ENCODE measurements at places on chromosomes 6 and 20.

- no peak for DNase-seq
Observed at GRCh38 chr6:129029778-129030177, 146.8 kb downstream of the LAMA2 start.

DNA sequence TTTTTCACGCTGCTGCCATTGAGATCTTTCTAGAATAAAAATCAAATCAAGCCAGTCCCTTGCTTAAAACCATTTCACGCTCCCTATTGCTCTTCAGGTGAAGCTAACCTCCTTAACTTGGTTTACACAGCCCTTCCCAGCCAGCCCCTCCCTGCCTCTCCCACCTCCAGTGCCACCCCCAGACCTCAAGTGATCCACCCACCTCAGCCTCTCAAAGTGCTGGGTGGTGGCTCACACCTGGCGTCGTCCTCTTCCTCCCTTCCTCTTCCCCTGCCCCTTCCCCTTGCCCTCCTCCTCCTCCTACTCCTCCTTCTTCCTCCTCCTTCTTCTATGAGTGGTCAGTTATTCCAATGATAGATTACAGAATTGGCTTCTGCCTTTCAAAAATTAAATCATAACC, 42.9 kb downstream of the FAM209B start:
- DNase-seq, result no peak

GRCh38 chr6:97305414-97306066, 22.5 kb upstream of the MMS22L start:
- no peak for DNase-seq

DNA sequence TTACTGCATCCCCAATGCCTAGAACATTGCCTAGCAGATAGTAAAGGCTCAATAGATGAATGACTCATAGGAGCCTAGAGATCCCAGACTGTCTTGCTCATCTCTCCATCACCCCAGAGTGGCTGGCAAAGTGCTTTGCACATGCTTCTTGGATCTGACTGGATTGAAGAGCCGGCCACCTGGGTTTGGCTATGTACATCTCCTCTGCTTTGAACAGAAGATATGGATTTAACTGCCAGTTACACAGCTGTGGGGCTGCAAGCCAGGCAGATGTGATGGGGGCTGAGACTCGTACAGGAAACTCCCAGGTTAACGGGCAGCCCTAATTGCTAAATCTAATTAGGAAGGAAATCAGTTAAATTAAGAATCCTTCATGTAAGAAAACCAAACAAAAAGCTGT, 28.6 kb downstream of the MYLIP start:
- no peak for DNase-seq

DNA sequence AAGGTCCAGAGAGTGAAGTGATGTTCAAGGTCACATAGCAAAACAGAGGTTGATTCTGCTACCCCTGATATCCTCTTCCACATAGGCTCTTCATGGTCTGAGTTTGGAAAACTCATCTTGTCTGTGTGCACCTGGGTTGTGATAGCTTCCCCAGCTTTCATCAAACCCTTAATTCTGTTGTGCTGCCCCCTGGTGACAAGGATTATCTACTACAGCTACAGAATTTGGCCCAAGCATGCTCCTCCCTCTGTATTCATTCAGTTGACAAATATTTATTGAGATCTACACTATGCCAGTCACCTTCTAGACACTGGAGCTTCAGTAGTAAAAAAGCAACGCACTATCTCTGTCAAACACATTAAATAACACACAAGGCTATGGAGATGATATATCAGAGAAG, 50.4 kb downstream of the SMPDL3A start:
- no peak for DNase-seq

DNA sequence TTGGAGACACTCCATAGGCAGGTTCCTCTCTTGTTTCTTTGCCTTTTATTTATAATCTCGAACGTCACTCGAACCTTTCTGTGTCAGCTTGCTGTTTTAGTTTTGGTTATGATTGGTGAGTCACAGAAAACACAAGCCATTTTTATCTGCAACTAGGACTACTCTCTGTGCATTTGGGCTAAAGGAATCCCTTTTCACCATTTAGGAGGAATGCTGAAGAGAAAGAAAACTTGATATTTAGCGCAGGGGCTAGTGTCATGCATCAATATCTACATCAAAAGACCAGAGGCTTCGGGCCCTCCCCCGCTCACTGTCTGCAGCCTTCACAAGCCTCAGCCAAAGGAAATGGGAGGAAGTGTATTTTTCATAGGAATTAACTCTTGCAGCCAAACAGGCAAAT, 507.8 kb upstream of the CITED2 start:
- no peak for DNase-seq

All from AG04449 (cell line).